T follicular helper cell (primary cell): ENCODE measurements at places on chromosomes 12 and 14.

DNA sequence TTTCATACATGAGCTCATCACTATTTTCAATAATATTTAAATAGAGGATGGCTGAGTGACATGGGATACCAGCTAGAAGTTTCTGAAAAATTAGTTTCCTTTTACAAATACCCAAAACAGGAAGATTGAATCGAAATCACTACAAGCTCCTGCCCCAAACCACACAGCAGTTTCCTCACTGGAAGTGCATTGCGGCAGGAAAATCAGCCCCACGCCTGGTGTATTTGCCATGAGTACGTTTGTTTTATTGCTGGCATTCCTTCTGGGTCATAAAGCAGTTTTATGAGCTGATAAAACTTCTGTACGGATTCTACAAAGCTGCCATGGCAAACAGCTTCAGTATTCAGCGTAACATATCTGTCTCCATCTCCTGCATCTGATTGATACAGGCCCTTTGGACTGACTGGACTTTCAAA is 23.7 kb downstream of the CDC42BPB start:
- no peak for DNase-seq

DNA sequence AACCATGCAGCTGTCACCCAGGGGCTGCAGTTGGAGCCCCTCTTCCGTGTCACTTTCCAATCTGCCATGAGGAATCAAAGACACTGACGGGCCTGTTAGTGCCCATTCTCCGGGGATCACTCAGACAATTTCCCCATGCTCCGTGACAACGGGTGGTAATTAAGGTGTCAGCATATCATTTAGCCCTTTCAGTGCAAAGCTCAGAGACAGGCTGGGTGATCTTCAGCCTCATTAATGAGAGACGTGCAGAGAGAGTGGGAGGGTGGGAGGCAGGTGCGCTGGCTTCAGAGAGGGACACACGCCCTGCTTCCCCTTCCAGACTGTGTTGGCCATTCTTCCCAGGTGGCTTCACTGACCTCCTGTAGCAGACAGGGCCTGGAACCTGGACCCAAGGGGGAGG is 58.7 kb downstream of the MVK start:
- DNase-seq: no peak

DNA sequence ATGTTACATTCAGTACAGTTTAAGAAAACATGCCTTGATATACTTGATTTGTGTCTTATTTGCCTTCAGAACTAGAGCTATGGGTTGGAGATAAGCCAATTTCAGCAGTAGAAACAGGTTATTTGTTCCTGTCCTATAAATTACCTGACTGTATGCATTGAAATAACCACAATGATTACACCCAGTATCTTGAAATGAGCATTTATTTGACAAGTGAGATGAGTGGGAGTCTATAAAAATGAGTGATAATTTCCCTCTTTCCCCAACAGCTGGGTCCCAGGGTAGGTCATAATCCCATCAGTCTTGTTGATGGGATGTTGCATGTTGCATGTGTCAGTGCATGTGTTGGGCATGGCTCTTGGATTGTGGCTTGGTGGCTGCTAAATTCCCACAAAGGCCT is 3.7 kb downstream of the TAS2R42 start:
- DNase-seq: no peak

- DNase-seq: no peak
These were observed 8.4 kb upstream of the TUBA1A start for GRCh38 chr12:49197256-49197655.

DNA sequence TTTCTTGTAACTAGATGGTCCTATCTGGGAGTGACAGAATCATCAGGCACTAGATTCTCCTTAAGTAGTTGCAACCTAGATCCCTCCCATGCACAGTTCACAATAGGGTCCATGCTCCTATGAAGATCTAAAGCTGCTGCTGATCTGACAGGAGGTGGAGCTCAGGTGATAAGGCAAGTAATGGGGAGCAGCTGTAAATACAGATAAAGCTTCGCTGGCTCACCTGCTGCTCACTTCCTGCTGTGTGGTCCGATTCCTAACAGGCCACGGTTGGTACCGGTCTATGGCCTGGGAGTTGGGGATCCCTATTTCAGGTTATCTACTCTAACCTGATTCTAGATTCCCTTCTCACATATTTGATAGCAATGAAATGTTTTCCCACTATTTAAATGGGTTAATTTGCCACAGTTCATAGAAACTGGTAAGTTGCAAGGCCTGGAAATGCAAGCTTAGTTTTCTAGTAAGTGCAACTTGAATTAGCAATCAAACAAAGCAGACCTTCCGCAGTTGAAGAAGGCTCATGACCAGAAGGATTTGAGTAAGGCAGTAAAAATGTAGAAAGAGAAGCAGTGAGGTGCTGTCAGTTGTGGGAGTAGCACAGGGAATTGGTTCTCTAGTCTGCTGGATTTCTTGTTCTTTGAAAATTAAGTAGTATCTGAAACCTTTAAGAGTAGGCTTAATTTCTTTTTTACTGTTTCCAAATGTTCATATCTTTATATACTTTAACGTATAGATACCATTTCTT is 332.3 kb downstream of the EGLN3 start:
- DNase-seq: no peak

- no peak for DNase-seq
These were observed 89.2 kb downstream of the BCL2L14 start for GRCh38 chr12:12159988-12160387.

GRCh38 chr14:53215101-53215500 is 62.0 kb upstream of the DDHD1 start:
- DNase-seq: no peak

DNA sequence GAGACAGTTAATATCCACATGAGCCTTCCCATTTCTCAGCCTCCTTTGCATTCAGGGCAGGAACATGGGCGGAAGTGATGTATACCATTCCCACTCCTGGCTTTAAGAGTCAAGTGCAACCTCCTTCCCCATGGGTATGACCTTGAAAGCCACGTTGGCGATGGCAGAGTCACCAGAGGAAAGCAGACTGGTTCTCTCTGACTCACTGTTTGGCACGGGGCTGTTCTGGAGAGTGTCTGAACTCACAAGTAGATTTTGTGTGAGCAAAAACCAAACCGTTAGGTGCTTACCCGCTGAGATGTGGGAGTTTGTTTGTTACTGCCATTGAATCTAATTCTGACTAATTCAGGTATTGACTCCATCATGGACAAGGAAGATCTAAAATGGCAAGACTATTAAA is 36.7 kb upstream of the PZP start:
- DNase-seq: no peak

DNA sequence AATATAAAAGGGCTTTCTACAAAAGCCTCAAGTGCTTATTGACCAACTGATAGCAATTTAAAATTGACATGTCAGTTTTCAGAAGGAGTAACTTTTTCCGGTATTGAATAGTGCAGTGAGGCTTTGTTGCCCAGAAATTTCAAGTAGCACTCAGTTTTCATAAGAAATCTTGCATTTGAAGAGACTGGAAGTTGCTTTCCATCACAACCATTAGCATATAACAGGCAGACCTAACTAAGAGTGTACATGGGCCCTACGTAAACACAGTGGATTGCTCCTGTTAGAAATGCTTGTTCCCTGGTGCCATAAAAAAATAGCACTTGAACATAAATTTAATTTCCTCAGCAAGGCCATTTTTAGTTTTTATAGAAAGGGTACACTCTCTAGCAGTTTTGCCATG is 117.9 kb downstream of the TMTC2 start:
- no peak for DNase-seq

DNA sequence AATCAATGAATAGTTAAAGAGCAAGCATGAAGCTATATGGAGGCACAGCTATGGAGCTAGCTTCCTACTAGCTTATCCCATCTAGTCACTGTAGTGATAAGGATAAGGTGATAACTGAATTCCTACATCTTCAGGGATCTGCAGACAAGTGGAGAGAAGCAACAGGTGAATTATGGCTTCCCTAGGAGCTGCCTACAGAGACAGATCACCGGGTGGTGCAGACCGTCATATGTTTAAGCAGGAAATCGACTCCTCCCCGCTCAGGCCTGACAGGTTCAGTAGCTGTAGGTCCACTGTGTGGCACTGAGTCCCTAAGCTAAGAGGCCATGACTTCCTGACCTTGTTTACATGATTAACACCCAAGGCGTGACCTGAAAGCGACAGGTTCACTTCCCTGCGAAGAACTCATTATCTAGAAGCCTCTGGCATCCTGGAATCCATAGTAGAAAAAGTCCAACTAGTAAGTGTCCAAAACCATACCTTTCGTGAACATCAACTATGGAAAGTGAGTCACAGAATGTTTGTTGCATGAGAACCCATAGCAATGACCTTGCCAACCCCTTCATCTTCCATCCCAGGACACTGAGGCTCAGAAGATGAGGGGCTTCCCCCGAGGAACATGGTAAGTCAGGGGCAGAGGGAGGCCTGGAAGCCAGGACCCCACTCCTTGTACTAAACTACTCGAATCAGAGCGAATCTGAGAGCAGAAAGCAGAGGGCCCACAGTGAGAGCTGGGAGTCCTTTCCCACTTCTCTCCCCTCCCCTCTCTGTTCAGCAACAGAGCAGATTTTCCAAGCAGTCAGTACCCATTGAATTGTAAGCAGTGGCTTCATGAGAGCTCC is 75.4 kb upstream of the CCND2 start:
- no peak for DNase-seq

DNA sequence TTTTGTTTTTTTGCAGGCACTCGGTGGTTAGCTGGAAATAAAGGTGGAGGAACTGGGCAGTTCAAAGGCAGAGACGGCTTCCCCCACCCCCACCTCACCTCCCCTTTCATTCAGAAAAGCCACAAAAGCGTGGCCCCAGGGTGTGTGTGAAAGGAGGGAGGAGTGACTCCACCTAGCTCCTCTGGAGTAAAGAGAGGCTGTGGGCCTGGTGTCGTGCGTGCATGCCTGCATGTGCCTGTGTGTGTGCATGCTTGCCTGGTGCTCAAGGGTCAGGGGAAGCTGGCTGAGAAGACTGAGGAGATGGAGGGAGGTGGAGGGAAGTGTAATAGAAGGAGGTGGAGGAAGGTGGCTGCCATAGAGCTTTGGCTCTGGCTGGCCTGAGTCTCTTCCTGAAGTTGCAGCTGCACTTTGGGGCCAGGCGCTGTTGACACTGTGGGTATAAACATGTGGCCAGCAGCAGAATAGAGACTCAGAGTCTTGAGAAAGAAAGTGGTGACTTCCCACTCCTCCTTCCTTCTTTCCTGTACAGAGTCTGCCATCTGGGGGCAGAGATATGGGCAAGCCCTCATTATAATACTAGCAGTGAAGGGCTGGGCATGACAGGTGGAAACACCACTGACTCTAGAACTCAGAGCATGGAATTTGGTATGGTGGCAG is 36.9 kb upstream of the SINHCAF start:
- DNase-seq: no peak

- DNase-seq: no peak
These were observed 990.7 kb downstream of the TRHDE start for GRCh38 chr12:73262788-73263381.

DNA sequence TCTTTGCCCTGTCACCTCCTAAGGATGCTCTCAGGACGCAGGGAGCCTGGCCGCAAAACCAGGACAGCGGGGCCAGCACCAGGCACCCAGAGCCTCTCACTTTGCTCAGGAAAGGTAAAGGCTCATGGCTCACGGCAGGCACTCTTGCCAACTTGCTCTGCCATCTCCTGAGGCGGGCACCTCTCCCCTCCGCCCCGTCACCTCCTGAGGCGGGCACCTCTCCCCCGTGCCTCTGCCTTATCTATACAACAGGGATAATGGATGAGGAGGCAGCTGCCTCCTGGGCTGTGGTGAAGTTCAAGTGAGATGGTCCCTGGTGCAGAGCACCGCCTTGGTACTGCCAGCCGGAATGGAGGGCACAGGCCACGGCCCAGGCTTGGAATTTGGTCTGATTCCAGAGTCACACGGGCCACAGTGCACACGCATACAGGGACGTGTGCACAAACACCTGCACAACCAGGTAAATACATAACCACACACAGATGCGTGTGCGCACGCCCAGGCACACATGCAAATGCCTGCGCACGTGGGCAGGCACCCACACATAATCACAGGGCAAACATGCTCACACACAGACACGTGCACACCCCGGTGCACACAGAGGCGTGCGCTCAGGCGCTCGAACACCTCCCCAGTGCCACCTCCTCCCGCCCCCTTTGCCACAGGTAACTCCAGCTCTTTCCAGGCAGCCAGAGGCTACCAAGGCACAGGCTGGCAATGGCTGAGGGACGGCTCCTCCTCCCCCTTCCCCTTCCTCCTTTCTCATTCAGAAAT is 11.6 kb downstream of the DEGS2 start:
- DNase-seq: no peak

DNA sequence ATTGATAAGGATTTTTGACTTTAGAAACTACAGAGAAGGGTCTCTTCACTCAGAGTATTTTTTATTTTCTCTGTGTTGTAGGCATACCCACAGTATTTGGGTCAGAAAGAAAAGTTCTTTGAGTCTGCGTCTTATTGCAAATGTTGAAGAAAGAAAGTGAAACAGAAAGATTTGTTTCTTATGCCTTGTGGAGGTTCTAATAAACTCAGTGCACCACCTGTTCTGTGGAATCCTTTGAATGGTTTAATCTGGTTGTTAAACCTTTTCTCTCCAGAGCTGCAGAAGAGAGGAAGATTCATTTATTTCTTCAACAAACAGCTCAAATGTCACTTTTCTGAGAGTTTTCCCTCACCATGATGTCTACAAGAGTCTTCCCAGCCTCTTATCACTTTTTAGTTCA is 146.6 kb upstream of the PLEKHG7 start:
- DNase-seq: no peak

DNA sequence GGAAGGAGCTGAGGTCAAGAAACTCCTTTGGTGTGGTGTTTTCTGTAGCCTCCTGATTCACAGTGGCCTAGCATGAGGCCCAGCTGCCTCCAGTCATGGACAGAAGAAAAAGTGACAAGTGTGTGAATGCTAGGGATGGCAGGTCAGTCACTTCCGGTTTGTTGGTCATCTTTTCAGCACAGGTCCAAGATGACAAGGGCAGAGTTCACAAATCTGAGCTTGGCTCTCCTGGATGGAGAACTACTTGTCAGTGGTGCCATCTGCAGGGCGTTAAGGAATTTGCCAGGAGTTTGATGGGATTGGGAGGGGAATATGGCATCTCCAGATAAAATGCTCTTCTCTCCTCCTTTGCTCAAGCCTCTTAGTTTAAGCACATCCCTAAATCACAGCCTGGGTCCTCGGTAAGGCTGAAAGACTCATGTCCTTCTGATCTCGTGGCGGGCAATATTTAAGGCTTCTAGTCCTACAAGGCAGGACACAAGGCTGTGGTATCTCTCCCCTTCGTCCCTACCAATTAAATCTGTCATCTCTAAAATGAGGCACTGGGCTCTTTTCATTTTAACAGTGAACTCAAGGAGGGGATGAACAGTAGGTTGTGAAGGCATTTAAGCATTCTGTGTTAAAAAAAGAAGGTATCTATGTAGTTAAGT is 10.0 kb downstream of the TUBA1B start:
- no peak for DNase-seq

DNA sequence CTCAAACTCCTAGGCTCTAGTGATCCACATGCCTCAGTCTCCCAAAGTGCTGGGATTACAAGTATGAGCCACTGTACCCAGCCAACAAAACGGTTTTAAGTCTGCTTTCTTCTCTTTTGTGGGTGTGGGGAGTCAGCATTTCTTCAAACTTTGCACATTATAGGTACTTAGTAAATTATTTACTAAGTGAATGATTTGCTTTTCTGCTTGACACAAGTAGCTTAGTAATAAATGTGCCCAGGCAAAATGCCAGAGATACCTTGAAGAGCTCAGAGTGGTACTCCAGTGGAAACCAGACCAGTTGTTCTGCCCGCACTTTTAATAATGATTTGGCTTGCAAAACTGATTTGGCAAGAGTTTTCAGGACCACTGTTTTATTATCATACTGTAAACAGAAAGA is 15.0 kb downstream of the DEPDC4 start:
- no peak for DNase-seq
